Dermis lymphatic vessel endothelial cell (primary cell): ENCODE measurements at places on chromosomes 11 and 22. TPM values are rescaled to one million over a fixed set of nuclear protein-coding genes. Genes with fewer than 3 reads are reported as not detected.

The DDTL gene
- total RNA-seq = 0.86 and 4.7 TPM in 2 replicates

The KRTAP5-7 gene
- total RNA-seq = under 0.01 and 0.11 TPM in 2 replicates

The HBG2 gene
- not detected in 2 replicates for total RNA-seq

The FOXRED2 gene
- 4.1 and 7.7 TPM in 2 replicates for total RNA-seq

The FXYD6 gene
- 3.7 and 11.3 TPM in 2 replicates for total RNA-seq

The ALKBH8 gene
- 6.4 and 7.8 TPM in 2 replicates for total RNA-seq

The XKR3 gene
- total RNA-seq = not detected in 2 replicates

The OR56A5 gene
- total RNA-seq = not detected in 2 replicates

The BEST1 gene
- under 0.01 TPM in 2 replicates for total RNA-seq

The FOLR3 gene
- not detected in 2 replicates for total RNA-seq

The B4GALNT4 gene
- 0.09 and 1.4 TPM in 2 replicates for total RNA-seq

The JHY gene
- total RNA-seq = 0.43 and 0.77 TPM in 2 replicates

The ESAM gene
- 9.3 and 15.8 TPM in 2 replicates for total RNA-seq

The RAB36 gene
- 0.43 and 1.0 TPM in 2 replicates for total RNA-seq

The CHKB gene
- total RNA-seq = 28.3 and 35.1 TPM in 2 replicates

The CARD10 gene
- total RNA-seq = 50.7 and 70.0 TPM in 2 replicates

The SCUBE2 gene
- 1.4 and 3.4 TPM in 2 replicates for total RNA-seq

The SNX19 gene
- total RNA-seq = 36.4 and 48.3 TPM in 2 replicates

The FAM181B gene
- total RNA-seq = not detected in 2 replicates

The PAMR1 gene
- total RNA-seq = 0.17 and 1.4 TPM in 2 replicates
